ENCODE measurements at places on chromosomes 4 and X. TPM values are rescaled to one million over a fixed set of nuclear protein-coding genes. Genes with fewer than 3 reads are reported as not detected.

APOOL gene
- total RNA-seq: 15.8 TPM

STX18 gene
- total RNA-seq: 32.8 TPM

DNA sequence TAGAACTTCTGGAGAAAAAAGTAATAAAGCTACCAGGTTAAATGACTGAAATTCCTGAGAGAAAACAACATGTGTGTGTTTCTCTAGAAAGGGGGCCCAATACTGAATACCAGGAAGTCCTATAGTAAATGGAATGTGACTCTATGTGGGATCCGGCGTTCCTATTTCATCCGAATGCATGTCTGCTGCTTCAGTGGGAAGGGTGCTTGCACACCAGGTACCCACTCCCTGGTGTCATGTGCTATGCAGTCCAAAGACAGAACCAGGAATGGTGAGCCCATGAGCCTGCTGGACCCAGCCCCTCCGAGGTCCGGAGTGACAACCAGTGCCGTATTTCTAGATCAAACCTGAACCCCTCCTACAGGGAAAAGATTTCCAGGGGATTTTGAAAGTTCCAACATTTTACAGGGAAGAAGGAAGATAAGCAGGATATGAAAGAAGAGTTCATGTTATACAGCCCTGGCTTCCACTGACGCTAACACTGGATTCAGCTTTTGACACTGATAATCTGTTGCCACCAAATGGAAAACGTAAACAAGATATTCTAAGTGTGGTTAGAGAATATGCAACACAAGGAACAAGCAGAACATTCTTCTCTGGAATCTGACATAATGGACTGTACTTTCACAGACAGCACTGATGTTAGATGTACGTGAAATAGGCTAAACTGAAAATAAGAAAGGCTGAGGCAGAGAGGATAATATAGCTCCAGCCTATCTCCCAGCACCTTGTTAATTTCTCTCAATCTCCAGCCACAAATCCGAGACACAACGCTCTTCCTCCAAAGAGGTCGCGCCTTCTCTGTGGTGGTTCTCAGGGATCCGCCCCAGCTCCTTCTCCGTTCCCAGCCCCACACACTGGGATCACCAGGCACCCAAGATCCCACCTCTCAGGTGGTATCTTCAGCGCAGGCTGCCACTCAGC, 725 bp upstream of the CXCL1 start:
- no peak for DNase-seq

TLR2 gene
- 76.8 TPM for total RNA-seq

DNA sequence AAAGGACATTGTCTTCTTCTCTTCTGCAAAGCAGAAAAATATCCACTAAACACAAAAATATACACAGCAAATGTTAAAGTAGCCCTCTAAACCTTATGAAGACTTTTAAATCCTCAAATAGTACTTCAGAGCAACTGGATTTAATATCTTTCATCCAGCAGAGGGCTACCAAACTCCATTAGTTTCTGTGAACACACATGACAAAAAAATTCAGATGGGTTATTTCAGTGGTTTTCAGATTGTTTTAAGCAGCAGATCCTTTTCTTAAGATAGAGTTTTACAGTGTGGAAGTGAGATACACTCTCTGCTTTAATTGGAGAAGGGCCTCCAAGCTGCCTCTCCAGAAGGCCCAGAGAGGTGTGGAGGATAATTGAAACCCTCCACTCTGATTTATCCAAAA, 56.7 kb downstream of the ANK2 start:
- no peak for DNase-seq

- DNase-seq: no peak
These were observed 14.5 kb upstream of the CT45A1 start for GRCh38 chrX:135698924-135699323.

DNA sequence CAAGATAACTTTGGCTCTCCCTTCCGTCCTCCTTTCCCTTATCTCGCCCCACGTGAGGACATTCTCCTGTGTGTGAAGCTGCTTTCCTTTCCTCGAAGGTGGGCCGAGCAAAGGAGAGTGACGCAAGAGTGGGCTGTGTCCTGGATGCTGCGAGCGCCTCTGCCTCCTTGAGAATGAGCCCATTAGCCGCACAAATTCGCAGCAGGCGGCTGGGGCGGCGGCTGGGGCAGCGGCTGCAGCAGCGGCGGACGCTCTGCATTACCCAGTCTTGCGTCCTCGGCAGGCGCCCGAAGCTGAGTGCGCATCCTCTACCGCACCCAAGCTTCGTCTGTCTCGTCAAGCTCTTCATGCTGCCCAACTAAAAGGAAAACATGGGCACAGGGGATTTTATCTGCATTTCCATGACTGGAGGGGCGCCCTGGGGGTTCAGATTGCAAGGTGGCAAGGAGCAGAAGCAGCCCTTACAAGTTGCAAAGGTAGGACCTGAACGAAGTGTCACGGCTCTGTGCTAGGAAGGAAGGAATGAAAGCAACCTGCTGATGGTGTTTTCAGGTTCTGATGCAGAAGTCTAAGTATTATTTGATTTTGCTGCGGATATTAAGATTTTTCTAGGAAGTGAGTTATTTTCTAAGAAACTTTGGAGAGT, at the start of gene SYNPO2:
Gene SYNPO2, plus strand, starts transcription at position 189 of the 646 bp plus-strand sequence. Its CDS starts 183 bp downstream, at position 372.
- peak; percentile 69 for DNase-seq

DNA sequence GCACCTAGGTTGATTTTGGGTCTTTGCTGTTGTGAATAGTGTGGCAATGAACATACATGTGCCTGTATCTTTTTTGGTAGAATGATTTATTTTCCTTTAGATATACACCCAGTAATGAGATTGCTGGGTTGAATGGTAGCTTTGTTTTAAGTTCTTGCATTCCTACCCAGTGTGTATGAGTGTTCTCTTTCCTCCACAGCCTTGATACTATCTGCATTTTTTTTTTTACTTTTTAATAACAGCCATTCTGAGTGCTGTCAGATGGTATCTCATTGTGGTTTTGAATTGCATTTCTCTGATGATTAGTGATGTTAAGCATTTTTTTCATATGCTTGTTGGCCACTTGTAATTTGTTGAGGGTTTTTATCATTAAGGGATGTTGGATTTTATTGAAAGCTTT, 351.8 kb upstream of the GNPDA2 start:
- DNase-seq: no peak

DNA sequence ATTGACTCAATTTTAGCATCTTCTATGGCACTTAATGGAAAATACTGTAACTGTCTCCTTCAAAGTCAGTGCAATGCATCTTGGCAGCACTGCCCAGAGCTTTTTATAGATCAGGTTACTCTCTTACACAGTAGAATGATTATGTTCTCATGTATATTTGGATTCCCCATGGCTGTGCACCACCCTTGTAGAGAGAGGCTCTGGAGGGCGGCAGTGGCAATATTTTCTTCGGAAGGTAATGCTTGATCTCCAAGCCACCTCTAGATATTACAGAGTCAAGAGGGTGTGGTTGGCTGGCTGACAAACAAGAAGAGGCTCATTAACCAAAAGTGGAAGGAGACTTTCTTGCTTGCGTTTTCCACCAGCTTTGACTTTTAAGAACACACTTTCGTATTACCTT, 72.8 kb upstream of the ARSJ start:
- no peak for DNase-seq

DNA sequence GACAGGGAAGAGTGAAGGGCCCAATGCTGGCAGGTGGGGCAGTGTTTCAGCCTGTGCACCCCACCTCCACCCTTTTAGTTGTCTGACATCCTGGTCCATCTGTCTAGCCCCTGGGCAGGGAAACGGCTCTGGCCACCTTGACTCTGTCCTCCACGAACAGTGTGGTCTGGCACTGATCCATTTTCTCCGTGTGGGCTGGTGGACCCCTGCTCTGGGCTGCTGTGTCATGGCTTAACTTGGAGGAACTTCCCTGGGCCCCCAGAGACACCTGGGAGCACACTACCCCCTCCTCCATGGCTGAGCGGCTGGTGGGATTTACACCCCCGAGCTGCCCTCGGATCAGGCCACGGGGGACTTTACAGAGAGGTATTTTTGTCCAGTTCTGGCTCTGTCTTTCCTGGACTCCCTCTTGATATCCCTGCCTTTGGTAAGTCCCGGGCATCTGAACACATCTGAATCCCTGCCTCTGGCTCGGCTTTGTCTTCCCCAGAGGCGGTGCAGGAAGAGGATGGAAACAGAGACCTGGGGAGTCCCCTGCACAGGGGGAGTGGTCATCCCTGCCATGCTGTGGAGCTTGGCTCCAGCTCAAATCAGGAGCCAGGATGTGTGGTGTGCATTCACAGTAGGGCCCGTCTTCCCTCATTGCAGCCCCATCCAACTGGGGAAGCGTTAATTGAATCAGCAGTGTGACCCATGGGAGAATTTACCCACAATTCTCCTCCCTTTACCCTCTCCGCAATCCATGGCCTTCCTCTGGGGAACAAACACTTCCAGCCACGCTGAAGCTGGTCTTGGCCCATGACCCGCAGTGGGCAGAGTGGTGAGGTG, 6.3 kb upstream of the NKX1-1 start:
- peak; percentile 6 for DNase-seq

GRCh38 chrX:37686369-37686995, 891 bp downstream of the XK start:
- DNase-seq: no peak

DNA sequence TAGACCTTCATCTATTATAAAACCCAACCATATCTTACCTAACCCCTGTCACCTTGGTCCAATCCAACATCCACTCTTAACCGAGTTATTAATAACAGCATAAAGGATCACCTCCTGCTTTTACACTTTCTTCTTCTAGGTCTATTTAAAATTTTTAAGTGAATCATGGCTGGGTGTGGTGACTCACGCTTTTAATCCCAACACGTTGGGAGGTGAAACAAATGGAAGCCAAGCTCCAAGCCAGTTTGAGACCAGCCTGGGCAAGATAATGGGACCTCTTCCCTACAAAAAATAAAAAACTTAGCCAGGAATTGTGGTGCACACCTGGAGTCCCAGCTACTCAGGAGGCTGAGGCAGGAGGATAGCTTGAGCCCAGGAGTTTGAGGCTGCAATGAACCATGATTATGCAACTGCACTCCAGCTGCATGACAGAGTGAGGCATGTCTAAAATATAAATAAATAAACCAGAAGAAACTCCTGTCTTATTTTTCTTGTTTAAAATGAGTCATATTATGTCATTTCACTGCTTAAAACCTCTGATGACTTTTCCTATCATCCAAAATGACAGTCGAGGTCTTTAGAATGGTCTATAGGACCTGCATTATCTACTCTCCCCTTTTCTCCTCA, 188.4 kb downstream of the GASK1B start:
- DNase-seq: no peak

NPY1R gene
- 46.8 TPM for total RNA-seq

- DNase-seq: no peak
These were observed 5.6 kb downstream of the GAR1 start for GRCh38 chr4:109821185-109821584.

GRCh38 chr4:141900856-141901255, 264.5 kb downstream of the IL15 start:
- DNase-seq: no peak

DNA sequence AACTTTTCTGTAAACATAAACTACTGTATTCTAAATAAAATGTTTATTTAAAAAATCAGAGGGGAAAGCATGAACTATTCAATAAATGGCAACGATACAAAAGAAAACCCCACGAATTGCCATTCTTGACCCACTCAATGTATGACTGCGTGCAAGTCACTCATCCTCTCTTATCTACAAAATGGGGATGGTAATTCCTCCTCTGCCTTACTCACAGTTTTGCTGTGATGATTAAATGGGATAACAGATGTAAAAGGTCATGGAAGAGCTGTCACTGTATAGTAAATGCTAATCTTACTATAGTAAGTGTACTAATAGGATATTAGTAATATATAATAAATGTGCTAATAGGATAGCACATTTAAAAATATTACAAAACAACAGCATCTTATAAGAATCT, 173.4 kb downstream of the SCFD2 start:
- DNase-seq: no peak

- no peak for DNase-seq
These were observed 591 bp upstream of the NWD2 start for GRCh38 chr4:37243722-37244582.

TMSB15C gene
- total RNA-seq: 4.1 TPM

PABPC1L2A gene
- not detected for total RNA-seq

DNA sequence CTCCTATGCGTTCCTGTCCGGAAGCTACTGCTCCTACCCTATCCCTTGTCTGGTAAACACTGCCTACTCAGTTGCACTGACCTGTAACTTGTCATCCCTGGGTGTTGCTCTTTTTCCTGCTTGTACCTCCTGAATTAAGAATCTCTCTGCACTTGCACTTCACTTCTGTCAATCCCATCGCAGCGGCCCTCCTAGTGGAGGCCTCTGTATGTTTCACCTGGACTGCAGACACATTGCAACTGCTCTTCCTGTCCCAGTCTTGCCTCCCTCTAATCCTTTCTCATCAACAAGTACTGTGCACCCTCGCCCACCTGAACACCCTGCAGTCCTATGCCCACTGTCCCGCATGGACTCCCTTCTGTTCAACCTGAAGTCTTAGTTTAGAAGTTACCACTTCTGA, 8.0 kb downstream of the GK start:
- no peak for DNase-seq

All from breast epithelium (tissue), 4 donors.